Right lung (tissue), 10 donors: ENCODE measurements at places on chromosomes 16 and 17. TPM values are rescaled to one million over a fixed set of nuclear protein-coding genes. Genes with fewer than 3 reads are reported as not detected.

The KRT34 gene
- polyA plus RNA-seq: not detected

The MC1R gene
- 2.2 TPM for polyA plus RNA-seq

The CASKIN1 gene
- polyA plus RNA-seq: 0.64 TPM

The RPL23 gene
- 3,192 TPM for polyA plus RNA-seq

The MMP25 gene
- polyA plus RNA-seq: 2.1 TPM

The CDH3 gene
- 53.0 TPM for polyA plus RNA-seq

GRCh38 chr16:84684592-84684965 is 15.2 kb upstream of the USP10 start:
- no peak for DNase-seq

DNA sequence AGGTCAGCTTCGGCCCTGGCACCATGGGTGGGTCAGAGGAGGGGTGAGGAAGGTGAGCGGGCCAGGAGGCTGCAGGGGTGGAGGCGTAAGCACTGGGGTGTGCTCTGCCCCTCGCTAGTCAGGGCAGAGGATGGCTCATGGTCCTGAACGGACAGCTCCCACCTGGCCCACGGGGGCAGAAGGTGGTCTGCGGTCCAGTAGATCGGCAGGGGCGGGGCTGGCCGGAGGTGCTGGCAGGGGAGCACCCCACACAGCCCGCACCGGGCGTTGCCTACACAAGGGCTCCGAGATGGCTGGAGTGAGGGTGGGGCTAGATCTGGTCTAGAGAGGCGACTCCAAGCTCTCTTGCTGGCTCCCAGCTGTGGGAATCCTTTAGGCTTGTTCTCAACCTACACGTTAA is 8.2 kb downstream of the NPTX1 start:
- no peak for DNase-seq

- no peak for DNase-seq
Observed at GRCh38 chr17:66355510-66355909, 53.1 kb downstream of the PRKCA start.

GRCh38 chr16:75590920-75591843 is 25.0 kb downstream of the GABARAPL2 start:
- peak; percentile 84 for DNase-seq

- no peak for DNase-seq
Observed at GRCh38 chr17:66778531-66779236, 56.2 kb upstream of the CACNG5 start.

GRCh38 chr16:920717-921116 is 50.1 kb downstream of the LMF1 start:
- DNase-seq: peak; percentile 17

GRCh38 chr16:3841729-3842508 is 38.6 kb downstream of the CREBBP start:
- no peak for DNase-seq
